Effector memory CD8-positive, alpha-beta T cell (primary cell): ENCODE measurements at places on chromosomes 12 and 14.

- no peak for DNase-seq
Measured at GRCh38 chr12:30548203-30548602, 147.5 kb downstream of the IPO8 start.

DNA sequence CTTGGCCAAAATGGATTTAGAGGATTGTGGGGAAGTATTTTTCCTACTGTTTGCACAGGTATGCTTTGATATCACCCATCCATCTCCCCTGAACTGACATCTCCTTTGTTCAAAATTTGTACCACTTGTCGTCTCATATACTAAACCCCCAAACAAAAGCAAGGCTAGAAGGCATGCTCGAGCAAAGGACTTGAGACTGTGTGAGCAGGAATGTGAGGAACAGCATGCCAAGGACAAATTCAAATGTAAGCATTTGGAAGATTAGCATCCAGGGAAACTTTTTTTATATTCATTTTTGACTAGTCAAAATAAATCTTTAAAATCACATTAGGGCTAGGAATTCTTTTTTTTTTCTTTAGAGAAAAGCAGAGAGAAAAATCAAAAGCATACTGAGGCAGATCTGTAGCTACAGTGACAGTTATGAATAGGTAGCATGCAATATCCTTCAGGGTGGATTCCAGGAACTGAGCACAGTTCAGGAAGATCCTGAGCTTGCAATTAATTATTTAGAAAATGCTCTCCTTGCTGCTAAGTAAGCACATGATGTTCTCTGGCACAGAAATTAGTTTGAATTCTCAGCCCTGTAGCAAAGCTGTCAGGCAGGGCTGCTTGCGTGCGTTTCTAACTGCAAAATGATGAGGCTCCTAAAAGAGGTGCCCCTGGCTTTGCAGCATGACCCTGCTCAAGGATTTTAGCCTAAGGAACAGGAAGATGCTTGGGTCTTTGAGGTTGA lies 327.7 kb downstream of the LRIG3 start:
- no peak for DNase-seq

DNA sequence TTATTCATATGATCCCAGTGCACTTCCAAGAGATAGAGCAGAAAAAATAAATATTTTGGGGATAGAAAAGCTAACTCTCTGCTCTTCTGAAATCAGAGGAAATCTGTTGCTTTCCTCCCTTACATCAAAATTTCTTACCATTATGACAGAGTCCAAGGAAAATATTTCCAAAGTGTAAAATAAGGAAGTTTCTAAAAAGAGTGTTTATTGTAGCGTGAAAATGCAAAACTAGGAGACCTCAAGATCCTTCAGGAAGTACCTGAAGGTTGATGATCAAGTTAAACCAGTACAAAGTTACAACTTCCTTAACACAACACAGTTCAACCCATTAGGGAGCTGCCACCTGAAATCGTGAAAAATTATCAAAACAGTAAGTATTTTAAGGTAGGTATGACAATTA lies at the start of gene OR6C2:
TSS of gene OR6C2 (plus strand) at position 301 of the 400 bp plus-strand sequence. CDS start 8,138 bp downstream, outside the sequence.
- DNase-seq: no peak

DNA sequence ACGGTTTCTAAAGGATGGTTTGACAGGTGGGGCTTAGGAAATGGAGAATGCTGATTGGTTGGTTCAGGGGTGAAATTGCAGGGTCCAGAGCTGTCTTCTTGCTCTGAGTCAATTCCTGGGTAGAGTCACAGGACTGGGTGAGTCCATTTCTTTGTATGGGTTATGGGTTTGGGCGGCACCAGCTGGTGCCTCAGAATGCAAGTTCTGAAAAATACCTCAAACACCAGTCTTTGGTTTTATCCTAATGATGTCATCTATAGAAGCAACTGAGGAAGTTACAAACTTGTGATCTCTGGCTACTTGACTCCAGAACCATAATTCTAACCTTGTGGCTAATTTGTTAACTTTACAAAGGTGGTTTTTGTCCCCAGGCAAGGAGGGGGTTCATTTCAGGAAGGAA lies 47.6 kb upstream of the EIF5 start:
- DNase-seq: no peak

DNA sequence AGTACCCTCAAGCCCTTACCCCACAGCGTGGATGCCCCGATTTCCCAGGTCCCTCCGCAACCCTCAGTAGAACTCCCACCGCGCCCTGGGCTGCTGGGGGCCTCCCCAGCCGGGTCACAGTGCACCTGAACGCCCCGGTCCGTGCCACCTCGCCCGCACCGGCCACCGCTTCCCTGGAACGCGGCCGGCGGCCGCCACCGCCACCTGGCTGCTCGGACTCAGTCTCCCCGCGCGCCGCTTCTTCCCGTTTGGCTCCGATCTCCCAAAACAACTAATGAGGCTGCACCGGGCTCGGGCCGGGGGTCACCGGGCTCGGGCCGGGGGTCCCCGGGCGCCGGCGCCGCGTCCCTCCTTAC lies 1.0 kb downstream of the ITPK1 start:
- no peak for DNase-seq

DNA sequence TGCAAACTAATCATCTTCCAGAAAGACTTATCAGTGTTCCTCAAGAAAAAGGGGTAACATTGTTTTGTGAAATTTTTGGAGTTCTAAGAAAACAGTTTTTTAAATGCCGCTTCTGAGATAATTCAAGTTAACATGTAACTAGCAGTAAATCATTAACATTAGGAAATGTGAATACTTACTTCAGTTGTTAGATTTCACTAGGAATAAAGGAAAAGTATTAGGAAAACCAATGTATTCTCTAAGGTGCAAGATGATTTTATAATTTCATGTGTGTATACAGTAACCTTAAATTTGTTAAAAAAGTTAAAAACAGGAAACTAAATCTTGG lies 36.8 kb downstream of the PAPOLA start:
- DNase-seq: no peak

DNA sequence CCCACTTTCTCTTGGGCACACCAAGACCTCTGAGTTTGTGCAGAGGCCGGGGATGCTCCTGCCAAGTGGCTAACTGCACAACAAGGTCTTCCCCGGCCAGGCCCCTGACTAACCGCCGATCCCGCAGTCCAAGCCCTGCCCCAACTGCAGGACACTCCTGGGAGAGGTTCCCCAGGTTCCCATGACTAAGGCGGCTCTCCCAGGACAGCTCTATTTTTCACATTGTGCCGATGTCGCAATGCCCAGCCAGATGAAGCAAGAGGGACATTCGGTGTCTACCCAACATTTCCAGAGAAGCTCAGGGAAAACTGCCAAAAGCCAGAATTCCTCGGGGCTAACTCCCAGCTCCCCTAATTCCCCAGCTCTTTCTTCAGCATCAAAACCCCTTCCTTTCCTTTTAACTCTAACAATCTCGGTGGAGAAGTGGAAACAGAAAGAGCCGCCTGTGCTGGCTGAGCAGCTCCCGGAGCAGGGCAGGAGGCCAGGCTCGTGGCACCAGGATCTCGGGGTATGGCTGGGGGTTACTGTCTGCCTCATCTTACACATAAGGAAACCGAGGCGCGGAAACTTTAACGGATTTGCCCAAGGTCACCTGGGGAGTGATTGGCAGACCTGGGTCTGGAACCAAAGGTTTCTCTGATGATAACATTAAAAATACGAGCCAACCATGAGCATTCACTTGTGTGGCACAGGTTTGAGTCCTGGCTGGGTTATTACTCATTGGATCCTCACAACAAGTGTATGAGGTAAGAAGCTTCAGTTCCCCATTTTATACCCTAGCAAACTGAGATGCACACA lies 318.2 kb downstream of the BCL11B start:
- DNase-seq: no peak

DNA sequence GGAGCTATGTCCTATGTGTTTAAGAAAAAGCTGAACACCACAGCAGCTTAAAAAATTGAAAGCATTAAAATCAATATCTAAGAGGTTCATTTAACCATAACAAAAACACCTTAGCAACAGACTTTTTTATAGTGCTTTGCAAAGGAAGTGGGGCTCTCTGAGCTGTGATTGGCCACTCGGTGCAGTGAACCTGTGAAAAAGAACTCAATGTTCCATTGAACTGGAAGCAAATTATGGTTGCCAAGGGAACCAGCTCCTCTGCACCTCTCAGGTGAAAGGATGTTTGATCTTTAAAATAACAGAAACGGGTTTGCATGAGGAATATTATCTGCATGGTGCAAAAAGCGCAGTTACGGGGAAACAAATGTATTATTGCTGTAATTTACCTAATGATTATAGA lies 149.4 kb downstream of the SNAPC1 start:
- no peak for DNase-seq

- DNase-seq: no peak
Measured at GRCh38 chr12:31618228-31619025, 27.5 kb upstream of the DENND5B start.

GRCh38 chr14:66351310-66351709 lies 134.9 kb upstream of the CCDC196 start:
- DNase-seq: no peak

DNA sequence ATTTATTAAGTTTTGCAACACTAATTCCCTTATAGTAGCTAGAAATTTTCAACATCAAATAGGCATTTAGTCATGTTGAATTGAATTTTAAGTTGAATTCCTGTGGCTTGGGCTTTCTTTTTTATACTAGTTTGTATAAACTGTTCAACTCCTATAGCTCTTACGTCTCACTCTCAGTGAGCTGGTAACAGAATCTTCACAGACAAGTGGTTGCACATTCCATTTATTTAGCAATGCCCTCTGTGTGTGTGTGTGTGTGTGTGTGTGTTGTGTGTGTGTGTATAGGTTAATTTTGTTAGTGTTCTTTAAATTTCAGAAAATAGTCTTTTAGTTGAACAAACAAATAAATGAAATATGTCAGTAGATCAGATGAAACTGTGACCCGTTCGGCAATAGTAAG lies 425.0 kb downstream of the NPAS3 start:
- DNase-seq: no peak

DNA sequence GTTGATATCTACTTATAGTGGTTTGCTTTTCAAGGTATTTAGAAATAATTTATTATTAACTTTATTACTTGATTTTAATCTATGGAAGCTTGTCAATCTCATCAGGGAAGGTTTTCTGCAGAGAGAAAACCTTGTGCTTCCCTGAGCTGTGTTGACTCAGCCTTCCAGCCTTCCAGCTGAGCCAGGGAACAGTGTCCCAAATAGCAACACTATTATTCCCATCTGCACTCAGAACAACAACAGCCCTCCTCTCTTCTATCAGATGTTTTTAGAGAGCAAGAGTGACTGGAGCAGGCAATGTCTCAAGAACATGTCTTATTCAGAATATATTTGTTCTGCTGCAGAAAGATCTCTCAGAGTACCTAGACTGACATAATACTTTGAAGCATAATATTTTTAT lies 389.9 kb upstream of the GARIN6 start:
- no peak for DNase-seq

DNA sequence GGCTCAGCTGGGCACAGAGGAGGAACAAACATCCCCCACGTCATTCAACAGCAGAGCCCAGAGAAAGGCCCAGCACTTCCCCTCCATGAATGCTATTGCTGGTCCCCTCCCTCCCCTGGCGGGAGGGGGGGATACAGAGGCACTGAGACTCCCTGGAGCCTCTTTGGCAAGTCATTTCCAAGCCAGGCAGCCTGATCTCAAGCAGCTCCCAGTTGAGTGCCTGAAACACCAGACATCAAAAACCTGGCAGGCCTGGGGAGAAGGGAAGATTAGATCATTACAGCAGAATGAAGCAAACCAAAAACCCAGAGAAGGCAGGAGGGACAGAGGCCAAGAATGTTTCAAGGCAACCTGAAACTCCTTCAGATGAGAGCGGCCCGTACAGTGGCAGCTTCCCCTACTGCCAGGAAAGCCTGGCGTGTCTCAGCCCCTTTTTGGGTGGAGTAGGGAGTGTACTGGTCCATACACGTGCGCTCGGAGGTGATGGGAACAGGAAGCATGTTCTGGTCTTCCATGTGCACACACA lies 92.1 kb downstream of the LRRC74A start:
- DNase-seq: no peak

DNA sequence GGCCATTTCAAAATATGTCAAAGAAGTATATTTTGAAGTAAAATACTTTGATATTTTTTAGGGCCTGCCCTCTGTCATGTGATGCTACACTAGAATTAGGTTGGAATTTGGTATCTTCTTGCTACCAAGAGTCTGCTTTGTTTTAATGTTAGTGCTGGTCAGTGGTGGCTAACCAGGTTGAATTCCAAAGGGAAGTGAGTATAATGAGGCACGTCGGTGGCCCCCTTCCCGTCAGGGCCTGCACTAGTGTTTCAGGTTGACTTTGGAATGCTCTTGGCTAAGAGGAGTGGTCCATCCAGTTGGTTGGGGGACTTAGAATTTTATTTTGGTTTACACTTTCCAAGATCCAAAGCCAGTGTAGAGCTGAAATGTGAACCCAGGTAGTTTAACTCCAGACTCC lies 185.4 kb downstream of the NOVA1 start:
- DNase-seq: no peak

GRCh38 chr12:89236748-89237383 lies 115.4 kb downstream of the DUSP6 start:
- DNase-seq: no peak

GRCh38 chr12:43638806-43639205 lies 86.8 kb upstream of the ADAMTS20 start:
- no peak for DNase-seq

- no peak for DNase-seq
Measured at GRCh38 chr12:78441737-78442453, 422.7 kb upstream of the SYT1 start.

DNA sequence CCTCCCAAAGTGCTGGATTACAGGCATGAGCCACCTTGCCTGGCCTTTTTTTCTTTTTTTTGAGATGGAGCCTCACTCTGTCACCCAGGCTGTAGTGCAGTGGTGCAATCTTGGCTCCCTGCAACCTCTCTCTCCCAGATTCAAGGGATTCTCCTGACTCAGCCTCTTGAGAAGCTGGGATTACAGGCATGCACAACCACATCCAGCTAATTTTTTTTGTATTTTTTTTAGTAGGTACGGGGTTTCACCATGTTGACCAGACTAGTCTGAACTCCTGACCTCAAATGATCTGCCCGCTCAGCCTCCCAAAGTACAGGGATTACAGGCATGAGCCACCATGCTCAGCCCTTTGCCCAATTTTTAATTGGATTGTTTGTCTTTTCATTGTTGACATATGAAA lies 58.0 kb downstream of the SINHCAF start:
- DNase-seq: no peak

- no peak for DNase-seq
Measured at GRCh38 chr14:24789378-24789884, 155.4 kb upstream of the GZMB start.

DNA sequence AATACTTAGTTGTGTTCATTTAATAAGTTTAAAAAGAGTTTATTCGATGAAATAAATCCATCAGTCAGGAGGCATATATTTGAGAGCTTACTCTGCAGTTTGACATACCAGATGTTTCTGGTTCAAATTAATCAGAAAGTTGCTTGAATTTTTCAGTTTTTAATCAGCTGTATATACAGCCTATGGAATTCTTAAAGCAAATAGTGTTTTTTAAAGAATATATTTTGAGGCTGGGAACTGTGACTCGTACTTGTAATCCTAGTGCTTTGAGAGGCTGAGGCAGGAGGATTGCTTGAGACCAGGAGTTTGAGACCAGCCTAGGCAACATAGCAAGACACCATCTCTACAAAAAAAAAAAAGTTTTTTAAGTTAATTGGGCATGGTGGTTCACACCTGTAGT lies 112.1 kb downstream of the MON2 start:
- DNase-seq: no peak
